ENCODE measurements at places on chromosomes 6 and 20. TPM values are rescaled to one million over a fixed set of nuclear protein-coding genes. Genes with fewer than 3 reads are reported as not detected.

DNA sequence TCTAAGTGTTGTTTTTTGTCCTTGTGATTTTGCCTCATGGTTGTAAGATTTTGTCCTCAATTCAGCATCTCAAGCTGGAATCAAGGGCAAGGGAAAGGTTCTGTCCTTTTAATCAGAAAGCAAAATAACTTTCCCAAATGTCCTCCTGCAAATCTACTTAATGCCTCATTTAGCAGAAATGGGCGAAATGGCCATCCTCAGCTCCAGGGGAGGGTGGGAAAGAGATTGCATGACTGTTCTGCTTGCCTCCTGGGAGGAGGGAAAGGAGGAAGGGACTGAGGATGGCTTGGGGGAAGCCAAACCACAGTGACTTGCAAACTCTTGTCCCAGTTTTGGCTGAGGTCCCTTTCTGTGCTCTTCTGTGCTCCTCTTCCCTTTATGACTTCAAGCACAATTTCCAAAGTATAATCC lies 43.4 kb downstream of the TNFAIP3 start:
- no peak for DNase-seq
- H3K4me3 ChIP-seq: no peak overlapping the region
- no peak overlapping the region for H3K27ac ChIP-seq
- H3K27me3 ChIP-seq: peaks cover 2% of the 10 kb centered on the region

DNA sequence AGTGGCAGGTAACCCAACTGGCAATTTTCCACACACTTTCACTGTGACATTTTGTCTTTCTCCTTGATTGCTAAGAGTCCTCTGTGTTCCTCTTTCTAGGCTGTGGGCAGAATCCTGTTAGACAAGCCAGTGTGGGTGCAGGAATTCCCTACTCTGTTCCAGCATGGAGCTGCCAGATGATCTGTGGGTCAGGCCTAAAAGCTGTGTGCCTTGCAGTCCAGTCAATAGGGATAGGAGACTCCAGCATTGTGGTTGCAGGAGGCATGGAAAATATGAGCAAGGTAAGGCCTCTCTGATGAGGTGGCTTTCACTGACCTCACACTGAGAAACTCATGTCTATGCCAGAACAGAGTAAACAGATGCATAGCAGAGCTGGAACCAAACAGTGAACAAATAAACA lies 5.1 kb downstream of the ACAT2 start:
- H3K4me1 ChIP-seq: peaks cover 7% of the 10 kb centered on the region
- H3K36me3 ChIP-seq: peaks cover 27% of the 10 kb centered on the region
- no peak overlapping the region for H3K27ac ChIP-seq
- peak; percentile 72 for DNase-seq

- H3K27ac ChIP-seq: no peak overlapping the region
- no peak for DNase-seq
- H3K36me3 ChIP-seq: no peaks in the 10 kb centered on the region
- no peak overlapping the region for H3K4me3 ChIP-seq
- H3K27me3 ChIP-seq: no peaks in the 10 kb centered on the region
These were observed 288.0 kb upstream of the TSHZ2 start for GRCh38 chr20:52684176-52684575.

DNA sequence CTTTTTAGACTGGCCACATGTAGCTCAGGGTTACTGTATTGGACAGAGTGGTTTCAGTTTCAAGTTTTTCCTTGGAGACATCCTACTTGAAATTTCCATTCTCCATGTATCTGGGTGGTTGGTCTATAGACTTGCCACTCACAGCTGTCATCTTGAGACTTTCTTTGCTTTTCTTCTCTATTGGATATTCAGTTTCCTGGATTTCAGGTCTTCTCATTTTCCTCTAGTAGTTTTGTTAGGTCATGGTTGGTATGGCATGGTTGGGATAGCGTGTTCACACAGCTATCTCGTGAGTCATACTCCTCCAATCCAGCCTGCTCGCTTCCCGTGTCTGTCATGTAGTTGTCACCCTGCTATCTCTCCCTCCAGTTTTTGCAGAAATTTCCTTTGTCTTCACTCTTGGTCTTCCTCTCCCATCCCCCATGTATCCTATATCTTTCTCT lies 48.3 kb downstream of the PTPN1 start:
- no peak overlapping the region for H3K4me3 ChIP-seq
- DNase-seq: peak; percentile 87
- peak overlapping the region; percentile 7 for H3K27ac ChIP-seq
- peaks cover 32% of the 10 kb centered on the region for H3K4me1 ChIP-seq
- H3K27me3 ChIP-seq: no peaks in the 10 kb centered on the region

DNA sequence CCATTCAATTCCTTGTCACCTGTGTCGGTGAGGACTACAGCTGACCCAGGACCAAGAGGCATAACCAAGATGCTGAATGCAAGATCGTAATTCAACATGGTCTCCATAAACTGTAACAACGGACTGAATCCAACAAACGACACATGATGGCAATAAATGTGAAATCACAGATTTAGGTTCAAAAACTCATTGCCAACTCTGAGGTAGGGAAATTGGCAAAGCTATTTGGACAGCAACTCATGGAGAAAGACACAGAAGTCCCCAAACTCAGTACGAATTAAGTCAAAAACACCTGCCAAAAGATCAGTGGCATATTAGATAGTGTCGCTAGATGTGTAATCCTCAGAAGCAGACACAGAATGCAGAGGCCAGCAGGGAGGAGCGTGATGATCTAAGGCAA lies 25.0 kb downstream of the CPNE5 start:
- H3K4me3 ChIP-seq: no peak overlapping the region
- no peak for DNase-seq
- H3K4me1 ChIP-seq: peaks cover 1% of the 10 kb centered on the region
- H3K27me3 ChIP-seq: peaks cover 29% of the 10 kb centered on the region

Gene RAMACL
- 1.1 TPM for total RNA-seq

Gene MAP7
- 0.36 TPM for total RNA-seq

Gene NAA20
- 35.7 TPM for total RNA-seq

Gene ATP6V1G2
- 3.1 TPM for total RNA-seq

Gene BHLHE23
- total RNA-seq: not detected
